HEK293T (cell line): ENCODE measurements at places on chromosomes 5 and 9.

GRCh38 chr5:38515646-38516045 lies 40.8 kb downstream of the LIFR start:
- DNase-seq = peak; percentile 31

GRCh38 chr5:137833463-137833862 lies 34.2 kb upstream of the MYOT start:
- peak; percentile 21 for DNase-seq

DNA sequence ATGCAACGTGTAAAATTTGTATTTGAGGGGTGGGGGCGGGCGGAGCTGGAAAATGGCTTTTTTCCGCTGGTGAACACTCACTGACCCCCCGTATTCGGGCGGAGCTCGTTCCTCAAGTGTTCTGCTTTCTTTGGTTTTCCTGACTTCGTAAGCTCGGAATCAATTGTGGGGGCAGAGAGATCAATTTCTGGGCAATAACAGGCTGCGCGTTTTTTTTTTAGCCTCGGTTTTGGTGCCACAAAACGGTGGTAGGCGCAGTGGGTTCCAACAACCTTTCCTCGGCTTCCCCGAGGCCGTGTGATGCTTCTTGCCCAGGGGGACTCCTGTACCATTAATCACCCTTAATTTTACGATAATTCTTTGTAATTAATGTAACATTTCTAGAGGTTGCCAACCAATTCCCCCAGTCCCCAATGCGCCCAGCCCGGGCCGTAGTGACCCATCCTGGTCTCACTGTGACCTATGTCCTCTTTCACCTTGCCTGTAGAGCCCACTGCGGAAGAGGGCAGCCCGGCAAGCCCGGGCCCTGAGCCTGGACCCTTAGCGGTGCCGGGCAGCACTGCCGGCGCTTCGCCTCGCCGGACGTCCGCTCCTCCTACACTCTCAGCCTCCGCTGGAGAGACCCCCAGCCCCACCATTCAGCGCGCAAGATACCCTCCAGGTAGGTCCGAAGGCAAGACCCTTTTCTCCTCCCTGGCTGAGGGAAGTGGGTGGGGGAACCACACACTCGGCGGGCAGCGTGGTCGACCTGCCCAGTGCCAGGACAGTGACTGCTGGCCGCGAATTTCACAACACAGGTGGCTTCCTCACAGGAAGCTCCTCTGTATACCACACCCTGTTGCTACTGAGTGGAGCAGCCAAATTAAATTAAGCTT lies 3.7 kb downstream of the NR4A3 start:
- DNase-seq = no peak

GRCh38 chr9:132645306-132645705 lies 24.5 kb downstream of the DDX31 start:
- no peak for DNase-seq

GRCh38 chr9:1920386-1920785 lies 94.8 kb upstream of the SMARCA2 start:
- no peak for DNase-seq

DNA sequence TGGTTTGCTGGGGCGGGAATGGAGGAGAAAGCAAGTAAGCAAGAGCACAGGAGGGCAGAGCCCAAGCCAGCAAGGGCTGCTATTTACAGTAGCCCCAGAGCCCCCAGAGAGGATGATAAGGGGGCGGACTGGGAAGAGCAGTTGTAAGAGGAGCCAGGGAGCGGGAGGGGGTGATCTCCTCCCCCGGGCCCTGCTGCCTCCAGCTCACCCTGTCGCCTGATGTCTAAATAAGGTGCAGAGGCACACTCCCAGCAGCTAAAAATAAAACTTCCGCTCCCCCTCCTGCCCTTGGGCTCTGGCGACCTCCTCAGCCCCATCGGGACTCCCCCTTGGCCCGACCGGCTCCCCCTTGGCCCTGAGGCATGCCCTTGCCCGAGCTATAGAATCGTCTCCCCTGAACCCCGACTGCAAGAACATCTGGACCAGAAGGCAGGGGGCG lies 14.4 kb upstream of the CCDC69 start:
- no peak for DNase-seq

- DNase-seq = peak; percentile 71
Observed at GRCh38 chr9:133658442-133659431, 22.6 kb downstream of the DBH start.

GRCh38 chr9:101299901-101300300 lies 84.9 kb downstream of the BAAT start:
- DNase-seq = no peak

- DNase-seq = no peak
Observed at GRCh38 chr5:153707626-153708025, 217.2 kb downstream of the GRIA1 start.

GRCh38 chr5:96961053-96961452 lies 25.2 kb downstream of the LNPEP start:
- DNase-seq = no peak

DNA sequence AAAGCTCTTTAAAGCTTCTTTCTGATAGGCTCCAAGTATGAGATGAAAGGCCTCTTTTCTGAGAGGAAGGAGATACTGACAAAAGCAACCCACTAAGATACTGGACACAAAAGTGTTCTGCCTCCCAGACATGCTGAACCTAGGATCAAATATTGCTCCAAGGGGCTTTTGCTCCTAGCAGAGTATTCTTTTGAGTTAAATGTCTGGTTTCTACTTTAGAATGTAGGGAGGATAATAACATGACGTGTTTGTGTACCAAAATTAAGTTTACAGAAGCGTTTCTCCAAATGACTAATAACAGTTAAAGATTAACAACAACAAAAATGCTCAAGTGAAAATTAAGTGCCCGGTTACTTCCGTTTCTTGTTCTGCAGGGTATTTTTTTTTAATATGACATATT lies 2293.3 kb upstream of the C9orf72 start:
- DNase-seq = no peak

DNA sequence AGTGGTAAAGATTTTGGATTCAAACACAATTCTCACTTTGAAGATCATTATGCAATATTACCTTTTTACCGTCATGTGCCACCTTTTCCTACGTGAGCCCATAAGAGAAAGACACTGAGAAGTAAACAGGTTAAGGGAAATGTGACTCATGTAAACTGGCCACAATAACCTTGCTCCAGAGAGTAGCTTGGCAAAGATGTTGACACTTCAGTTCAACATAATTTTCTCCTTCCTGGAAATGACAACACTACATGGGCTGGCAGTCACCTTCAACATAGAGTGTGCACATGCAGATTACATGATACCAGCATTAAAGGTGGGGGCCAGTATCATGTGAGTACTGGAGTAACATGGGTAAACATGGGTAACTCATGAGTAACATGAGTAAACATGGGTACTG lies 141.9 kb downstream of the CDK5RAP2 start:
- DNase-seq = no peak

- no peak for DNase-seq
Observed at GRCh38 chr5:178338750-178339144, 106.1 kb upstream of the PHYKPL start.

- DNase-seq = no peak
Observed at GRCh38 chr9:131697097-131697496, 42.8 kb downstream of the RAPGEF1 start.
